Heart right ventricle (tissue), 16 donors: ENCODE measurements at places on chromosomes 12 and 14. TPM values are rescaled to one million over a fixed set of nuclear protein-coding genes. Genes with fewer than 3 reads are reported as not detected.

The FAM90A1 gene
- 0.26 TPM for total RNA-seq

- H3K27me3 ChIP-seq: peaks cover 44% of the 10 kb centered on the region
- no peaks in the 10 kb centered on the region for H3K36me3 ChIP-seq
- DNase-seq: no peak
Observed at GRCh38 chr12:31117203-31118011, 43.7 kb downstream of the DDX11 start.

DNA sequence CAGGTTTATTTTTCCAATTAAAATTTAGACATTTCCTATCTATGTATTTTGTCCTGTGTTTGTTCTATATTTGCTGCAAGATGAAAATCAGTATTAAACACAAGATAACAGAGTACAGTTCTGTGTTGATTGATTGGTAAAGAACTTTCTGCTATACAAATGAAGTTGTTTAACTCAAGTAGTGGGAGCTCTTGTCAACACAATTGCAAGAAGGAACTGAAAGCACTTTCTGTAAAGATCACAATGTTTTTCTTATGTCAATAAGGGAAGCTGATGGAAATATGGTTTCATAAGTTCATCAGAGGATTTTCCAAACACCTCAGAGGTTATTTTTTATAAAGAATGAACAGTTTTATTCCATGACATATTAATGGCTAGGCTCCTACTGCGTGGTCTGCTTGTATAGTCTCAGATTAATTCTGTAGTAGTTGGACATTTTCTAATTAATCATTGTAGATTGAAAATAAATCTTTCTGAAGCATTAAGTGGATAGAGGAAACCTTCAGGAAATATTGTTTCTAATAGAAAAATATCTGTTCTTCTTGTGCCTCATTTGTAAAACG is 379.5 kb downstream of the LRFN5 start:
- no peaks in the 10 kb centered on the region for H3K4me1 ChIP-seq
- H3K27me3 ChIP-seq: no peaks in the 10 kb centered on the region
- no peaks in the 10 kb centered on the region for H3K36me3 ChIP-seq
- no peak for DNase-seq
- no peak overlapping the region for H3K4me3 ChIP-seq

DNA sequence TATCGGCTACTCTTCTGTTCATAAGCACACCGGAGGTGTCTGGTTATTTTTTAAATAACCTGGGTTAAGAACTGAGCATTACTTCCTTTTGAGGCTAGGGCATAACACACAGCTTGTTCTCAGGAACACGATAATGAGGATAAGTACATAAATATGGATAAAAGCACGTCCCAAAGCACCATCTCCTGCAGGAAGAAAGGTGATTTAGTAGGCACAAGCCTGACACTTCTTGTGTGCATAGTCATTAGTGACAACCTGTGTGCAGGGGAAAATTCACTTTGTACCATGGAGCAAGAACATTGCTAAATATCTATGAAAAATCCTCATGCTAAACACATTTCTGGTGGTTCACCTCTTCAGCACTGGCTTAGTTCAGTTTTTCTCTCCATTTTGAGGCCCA is 166.5 kb downstream of the SNAPC1 start:
- H3K4me3 ChIP-seq: no peak overlapping the region
- H3K36me3 ChIP-seq: no peaks in the 10 kb centered on the region
- H3K27me3 ChIP-seq: peaks cover 24% of the 10 kb centered on the region
- no peak for DNase-seq
- H3K4me1 ChIP-seq: no peaks in the 10 kb centered on the region

- peak overlapping the region; percentile 23 for H3K4me3 ChIP-seq
- H3K27me3 ChIP-seq: no peaks in the 10 kb centered on the region
- peak overlapping the region; percentile 6 for H3K27ac ChIP-seq
- H3K36me3 ChIP-seq: peaks cover 36% of the 10 kb centered on the region
- H3K4me1 ChIP-seq: peaks cover 21% of the 10 kb centered on the region
Observed at GRCh38 chr14:50321009-50321660, 9.0 kb downstream of the DMAC2L start.

GRCh38 chr12:52254965-52255751 is 19.3 kb upstream of the KRT86 start:
- H3K27ac ChIP-seq: no peak overlapping the region
- H3K36me3 ChIP-seq: no peaks in the 10 kb centered on the region
- H3K4me1 ChIP-seq: peaks cover 11% of the 10 kb centered on the region
- H3K4me3 ChIP-seq: no peak overlapping the region
- H3K27me3 ChIP-seq: peaks cover 16% of the 10 kb centered on the region

The SLC7A8 gene
- 9.1 TPM for total RNA-seq
